ENCODE measurements at places on chromosomes 4 and X.

- DNase-seq: no peak
Observed at GRCh38 chrX:49247346-49247745, 12.1 kb downstream of the CCDC22 start.

DNA sequence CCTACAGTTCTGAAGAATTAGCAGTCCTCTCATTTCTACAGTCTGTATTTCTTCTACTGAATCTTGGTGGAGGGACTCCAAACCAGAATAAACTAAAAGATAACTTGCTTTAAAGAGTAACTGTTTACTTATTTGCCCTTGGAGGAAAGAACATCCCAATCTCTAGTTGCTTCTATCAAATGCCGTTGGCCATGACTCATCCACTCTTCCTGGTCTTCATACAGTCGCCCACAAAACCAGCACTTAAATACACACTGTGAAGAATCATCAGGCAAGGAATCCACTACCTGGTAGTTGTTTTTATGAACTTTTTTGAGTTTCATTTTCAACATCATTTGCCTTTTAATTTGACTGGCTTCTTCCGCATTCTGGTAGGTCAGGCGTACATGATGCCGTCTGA, 14.2 kb downstream of the ZNF518B start:
- DNase-seq: no peak

DNA sequence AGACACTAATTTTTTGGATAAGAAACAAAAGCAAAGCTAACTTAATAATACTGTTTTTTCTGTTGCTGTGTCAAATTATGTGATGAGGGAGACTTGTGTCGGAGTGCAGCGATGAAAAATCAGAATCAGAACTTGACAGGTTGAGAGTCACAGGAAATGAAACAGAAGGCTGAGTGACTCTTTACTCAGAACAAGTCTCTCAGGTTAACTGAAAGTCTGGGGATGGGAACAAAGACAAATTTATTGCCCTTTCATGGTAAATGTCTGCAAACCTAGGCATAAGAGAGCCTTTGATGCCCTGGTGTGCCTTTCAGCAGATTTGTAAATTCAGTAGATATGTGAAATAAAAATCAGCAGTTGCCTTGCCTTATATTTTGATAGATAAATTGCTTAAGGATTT, 96.0 kb downstream of the ADGRL3 start:
- DNase-seq: no peak

- no peak for DNase-seq
Observed at GRCh38 chr4:4619821-4620220, 78.0 kb upstream of the STX18 start.

DNA sequence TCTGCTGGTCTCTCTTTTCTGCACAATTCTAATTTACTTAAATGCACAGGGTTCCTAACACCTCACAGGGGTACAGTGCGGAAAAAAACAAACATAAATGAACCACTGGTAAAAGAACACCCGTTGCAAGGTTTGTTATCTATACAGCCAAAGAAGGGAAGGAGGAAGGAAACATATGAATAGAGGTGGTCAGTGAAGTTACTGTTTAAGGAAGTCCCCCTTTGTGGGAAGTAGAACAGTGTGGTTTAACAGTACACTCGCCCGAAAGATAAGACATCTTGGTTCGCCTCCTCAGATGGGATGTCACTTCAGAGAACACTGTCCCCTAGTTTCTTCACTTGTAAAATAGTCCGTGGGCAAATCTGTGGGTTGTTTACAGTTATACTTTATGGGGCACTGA, 57.5 kb downstream of the TEC start:
- DNase-seq: no peak

DNA sequence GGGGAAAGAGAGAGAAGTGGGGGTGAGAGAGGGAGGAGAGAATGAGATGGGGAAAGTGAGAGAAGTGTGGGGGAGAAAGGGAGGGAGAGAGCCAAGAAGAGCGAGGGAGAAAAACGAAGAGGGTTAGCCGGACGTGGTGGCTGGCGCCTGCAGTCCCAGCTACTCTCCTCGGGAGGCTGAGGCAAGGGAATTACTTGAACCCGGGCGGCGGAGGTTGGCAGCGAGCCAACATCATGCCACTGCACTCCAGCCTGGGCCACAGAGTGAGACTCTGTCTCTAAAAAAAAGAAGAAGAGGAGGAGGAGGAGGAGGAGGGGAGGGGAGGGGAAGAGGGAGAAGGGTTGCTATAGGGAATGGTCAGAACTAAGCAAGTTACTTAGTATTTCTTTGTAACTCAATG, 1.7 kb upstream of the NXT2 start:
- no peak for DNase-seq

- DNase-seq: no peak
Observed at GRCh38 chr4:142614621-142615323, 231.3 kb downstream of the INPP4B start.

DNA sequence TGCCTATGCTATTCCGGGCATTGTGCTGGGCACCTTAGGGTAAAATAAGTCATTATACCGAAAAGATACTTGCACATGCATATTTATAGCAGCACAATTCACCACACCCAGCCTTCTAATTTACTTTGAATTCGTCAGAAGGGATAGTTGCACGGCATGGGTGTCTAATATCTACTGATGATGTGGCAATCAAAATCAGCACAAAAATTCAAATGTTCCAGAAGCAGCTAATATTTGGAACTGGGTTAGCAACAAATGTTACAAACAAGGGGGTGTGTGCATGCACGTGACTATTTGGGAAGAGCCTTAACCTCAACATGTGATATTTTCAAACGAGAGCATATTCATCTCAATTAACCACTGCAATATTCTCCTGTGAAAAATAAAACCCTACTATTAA, 79.7 kb upstream of the PRSS48 start:
- DNase-seq: no peak

DNA sequence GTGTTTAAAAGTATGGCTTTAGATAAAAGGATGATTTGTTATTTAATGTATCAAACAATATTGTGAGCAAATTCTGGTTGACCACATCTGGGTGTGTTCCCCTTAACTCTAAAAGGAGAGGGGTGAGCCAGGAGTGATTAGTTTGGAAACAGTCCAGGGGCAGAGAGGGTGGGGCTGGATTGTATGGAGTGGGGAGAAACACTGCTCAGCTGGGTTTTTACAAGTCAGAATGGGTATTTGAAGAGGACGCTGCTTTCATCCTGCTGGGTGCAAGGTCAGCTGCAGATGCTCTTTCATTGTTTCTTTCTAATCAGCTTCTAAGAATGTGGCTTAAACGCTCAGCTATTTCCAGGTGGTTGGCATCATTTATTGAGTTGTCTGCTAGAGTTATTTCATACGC, 82.8 kb upstream of the LIMCH1 start:
- no peak for DNase-seq

DNA sequence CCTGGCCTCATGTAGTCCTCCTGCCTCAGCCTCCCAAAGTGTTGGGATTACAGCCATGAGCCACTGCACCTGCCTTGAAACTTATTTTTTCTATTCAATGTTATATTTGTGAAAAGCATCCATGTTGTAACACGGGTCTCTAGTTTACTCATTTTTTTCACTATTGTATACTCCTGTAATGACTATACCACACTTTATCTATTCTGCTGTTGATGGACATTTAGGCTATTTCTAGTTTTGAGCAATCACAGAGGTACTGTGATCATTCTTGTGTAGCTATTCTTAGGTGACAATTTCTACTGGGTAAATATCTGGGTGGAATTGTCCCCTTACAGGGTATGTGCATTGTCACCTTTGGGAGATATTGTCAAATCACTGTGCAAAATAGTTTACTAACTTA, 3.6 kb downstream of the DRP2 start:
- no peak for DNase-seq

GRCh38 chr4:88731381-88731780, 33.8 kb upstream of the NAP1L5 start:
- DNase-seq: no peak

DNA sequence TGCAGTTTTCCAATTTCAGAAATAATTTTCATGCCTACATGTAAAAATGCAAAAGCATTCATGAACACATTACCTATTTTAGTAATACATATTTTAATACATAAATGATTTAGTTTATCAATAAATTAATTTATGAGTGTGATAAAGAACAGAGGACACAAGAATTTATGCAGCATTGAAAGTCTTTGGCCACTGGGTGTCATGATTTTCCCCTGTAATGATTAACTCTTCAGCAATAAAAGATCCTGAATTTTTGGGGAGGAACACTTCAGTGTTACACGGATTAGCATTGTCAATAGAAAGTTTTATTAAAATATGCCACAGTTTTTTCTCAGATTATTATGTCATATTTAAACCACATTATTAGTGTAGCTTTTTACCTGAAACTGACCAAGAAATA, 8.6 kb upstream of the VCX2 start:
- no peak for DNase-seq

DNA sequence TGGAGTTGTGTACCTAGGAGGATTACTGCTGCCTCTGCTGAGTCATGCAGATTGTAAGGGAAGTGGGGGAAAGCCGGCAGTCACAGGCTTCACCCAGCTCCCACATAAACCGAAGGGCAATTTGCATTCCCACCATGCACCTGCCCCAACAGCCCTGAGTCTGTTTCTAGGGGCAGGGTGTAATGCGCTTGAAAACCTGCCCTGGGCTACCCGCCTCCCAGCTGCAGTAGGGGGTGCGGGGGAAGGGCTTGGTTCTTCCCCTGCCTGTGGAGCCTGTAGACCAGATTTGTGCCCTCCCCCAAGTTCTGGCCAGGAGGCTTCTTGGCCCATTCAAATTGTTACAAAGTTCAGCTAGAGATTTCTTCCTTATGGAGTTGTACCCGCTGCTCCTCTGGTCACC, 269.2 kb upstream of the DDX53 start:
- no peak for DNase-seq

- no peak for DNase-seq
Observed at GRCh38 chr4:126202226-126202625, 887.5 kb downstream of the FAT4 start.

- DNase-seq: no peak
Observed at GRCh38 chr4:89069481-89069880, 12.5 kb upstream of the FAM13A start.
